NCI-H524 treated with DMSO at 0.1 percent for 48 hours (cell line): ENCODE measurements at places on chromosomes 1 and 21.

GRCh38 chr1:212317916-212318315 lies 32.7 kb downstream of the PPP2R5A start:
- DNase-seq: no peak

GRCh38 chr1:181104042-181104789 lies 15.7 kb downstream of the IER5 start:
- no peak for DNase-seq

- no peak for DNase-seq
These were observed 475 bp upstream of the NPPB start for GRCh38 chr1:11858968-11859871.

GRCh38 chr1:223197923-223198627 lies 55.0 kb upstream of the TLR5 start:
- no peak for DNase-seq

DNA sequence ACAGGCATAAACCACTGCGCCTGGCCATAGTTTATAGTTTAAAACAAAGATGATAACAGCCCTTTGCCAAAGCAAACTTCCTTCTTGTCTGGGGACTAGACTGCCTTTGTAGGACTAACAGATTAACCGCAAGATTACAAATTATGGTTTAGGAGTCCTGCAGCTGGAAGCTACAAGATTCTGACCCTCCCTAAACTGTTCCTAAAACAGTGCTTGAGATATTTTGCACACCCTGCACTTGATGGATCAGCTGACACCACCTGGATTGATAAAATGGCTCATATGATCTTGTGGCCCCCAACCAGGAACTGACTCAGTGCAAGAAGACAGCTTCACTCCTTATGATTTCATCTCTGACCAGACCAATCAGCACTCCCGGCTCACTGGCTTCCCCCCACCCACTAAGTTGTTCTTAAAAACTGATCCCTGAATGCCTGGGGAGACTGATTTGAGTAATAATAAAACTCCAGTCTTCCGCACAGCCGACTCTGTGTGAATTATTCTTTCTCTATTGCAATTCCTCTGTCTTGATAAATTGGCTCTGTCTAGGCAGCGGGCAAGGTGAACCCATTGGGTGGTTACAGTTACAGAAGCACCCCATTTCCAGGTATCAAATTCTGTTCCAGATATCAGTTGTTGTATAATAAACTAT lies 13.8 kb upstream of the RNF11 start:
- no peak for DNase-seq

GRCh38 chr21:36518883-36519492 lies 39.1 kb upstream of the CLDN14 start:
- DNase-seq: no peak

GRCh38 chr21:39007532-39007931 lies 175.7 kb downstream of the PSMG1 start:
- DNase-seq: no peak

GRCh38 chr1:42927920-42928505 lies 30.7 kb downstream of the SLC2A1 start:
- no peak for DNase-seq

DNA sequence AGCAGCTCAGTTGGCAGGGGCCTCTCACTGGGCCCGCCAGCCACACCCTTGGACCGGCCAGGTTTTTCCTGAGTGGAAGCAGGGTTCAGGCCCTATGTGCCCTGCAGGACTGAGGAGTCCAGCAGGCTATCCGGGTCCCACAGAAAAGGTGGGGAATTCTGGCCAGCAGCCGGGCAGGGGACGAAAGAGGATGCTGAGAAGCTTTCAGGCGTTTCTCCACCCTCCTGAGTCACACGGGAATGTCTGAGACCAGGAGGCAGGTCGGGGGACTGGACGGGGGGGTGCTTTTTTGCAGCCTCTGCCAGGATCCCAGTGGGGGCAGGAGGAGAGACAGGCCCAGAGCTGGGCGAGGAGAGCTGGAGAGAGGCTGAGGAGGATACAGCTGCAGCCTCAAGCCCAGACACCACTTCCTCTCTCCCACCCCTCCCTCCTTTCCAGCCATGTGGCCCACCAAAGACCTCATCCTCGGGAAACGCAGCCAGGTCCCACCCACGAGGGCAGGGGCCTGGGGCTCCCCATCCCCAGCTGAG lies 105.4 kb downstream of the SPSB1 start:
- DNase-seq: no peak

DNA sequence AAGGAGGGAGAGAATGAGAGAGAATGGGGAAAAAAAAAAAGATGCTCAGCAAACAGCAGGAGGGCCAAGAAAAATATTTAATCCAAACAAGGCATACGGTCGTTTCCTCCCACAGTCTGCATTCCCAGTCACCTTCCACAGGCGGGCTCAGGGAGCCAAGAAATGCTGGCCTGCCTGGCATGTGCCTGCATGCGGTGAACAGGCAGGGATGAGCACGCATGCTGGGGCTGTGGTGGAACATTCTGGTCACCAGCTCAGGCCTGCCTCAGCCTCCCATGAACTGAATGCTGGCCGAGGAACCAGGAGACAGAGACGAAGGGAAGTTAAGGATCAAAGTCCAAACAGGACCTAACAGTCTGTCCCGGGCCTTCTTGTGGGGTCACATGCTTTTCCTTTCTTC lies 335.3 kb downstream of the ASTN1 start:
- DNase-seq: no peak
